Endothelial cell (in vitro differentiated cells): ENCODE measurements at places on chromosomes 13 and 19. TPM values are rescaled to one million over a fixed set of nuclear protein-coding genes. Genes with fewer than 3 reads are reported as not detected.

- no peak for DNase-seq
These were observed 9.5 kb downstream of the FCGBP start for GRCh38 chr19:39924952-39925351.

DNA sequence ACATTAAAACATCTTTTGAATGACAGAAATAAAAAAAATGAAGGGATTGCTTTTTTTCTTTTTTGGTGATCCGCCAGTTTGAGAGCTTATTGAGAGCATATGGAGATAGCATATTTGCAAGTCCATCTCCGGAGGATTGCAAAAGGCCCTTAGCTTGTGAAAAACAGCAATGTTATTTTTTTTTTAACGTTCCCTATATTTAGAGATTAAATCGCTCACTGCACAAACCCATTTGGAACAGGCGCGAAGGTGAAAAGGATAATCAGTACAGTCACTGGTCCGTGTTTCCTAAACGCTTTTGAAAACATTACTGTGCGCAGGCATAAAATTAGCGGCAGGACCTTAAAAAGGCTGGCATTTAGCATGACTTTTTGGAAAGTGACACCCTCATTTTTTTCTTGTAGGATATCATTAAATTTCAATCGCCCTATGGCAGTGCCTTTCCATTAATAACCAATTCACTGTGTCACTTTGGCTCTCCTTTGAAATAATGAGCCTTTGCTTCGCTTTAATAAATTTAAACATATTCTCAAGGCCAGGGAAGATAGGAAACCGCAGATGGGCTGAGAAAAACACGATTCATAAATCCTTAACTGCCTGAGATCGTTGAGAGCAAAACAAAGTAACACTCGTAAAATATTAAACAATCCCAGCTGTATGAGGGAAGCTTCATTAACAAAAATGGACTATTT, 342.2 kb downstream of the DACH1 start:
- DNase-seq = no peak

DNA sequence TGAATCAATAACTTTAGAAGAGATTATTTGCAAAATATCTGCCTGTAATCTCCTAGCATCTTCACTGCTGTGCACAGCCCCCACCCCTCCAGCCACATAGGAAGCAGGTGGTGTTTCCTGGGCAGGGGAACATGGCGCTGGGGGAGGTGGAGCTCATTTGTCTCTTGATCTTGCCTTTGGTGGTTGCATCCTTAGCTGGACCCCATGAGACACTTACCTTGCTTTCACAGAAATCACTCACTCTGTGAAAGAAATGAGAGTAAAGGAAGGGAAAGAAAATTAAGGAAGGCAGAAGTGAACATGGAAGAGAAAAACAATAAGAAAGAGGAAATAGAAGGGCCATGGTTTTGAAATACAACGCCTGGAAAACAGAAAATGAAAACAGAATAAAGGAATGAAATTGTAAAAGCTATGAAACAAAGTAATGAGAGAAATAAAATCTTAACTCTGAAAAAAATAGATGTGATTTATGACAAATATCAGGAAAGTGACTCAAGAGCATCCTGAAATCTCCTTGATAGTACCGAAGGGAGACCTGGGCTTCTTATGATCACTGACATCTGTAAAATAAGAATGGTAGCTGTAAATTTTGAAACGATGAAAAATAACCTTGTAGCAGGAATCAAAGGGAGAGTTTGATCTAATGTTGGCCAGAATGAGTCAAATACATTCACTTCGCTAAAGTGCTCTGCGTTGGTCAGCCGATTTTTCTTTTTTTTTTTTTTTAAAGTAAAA, 17.2 kb upstream of the RNASEH2B start:
- no peak for DNase-seq

DNA sequence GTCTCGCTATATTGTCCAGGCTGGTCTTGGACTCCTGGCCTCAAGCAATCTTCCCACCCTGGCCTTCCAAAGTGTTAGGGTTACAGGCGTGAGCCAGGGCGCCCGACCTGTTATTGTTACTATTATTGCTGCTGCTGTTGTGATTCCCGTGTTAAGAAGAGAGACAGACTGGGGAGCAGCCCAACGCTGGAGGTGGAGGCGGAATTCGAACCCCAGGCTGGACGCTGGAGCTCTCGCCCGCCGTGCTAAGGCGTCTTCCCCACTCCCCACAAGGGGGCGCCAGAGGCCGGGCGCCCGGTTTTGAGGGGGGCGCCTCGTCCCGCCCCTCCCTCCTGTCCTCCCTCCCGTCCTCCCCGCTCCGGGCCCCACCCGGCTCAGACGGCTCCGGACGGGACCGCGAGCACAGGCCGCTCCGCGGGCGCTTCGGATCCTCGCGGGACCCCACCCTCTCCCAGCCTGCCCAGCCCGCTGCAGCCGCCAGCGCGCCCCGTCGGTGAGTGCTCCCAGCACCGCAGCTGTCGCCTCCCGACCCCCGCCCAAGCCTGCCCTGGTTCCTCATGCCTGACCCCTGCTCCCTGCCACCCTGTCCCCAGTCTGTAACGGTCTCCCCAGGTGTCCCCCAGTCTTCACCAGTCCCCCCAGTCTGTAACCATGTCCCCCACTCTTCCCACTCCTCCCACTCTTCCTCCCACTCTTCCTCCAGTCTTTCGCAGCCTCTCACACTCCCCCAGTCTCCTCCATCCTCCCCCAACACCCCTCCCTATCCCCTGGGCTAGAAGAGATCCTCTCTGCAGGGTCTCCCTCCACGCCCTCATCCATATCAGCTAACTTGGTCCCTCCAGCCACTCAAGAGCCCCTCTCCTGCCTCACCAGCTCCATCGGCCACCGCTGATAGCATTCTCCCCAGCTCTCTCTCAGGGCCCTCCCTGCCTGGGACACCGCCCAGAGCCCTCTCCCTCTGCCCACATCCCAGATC, at the start of gene EHD2:
TSS of gene EHD2 (plus strand) at position 377 of the 976 bp plus-strand sequence. CDS start 3,191 bp downstream, outside the sequence.
- DNase-seq = peak; percentile 68

Gene CABP5
- total RNA-seq = not detected

- no peak for DNase-seq
These were observed 28.4 kb downstream of the NFIX start for GRCh38 chr19:13023656-13024055.

DNA sequence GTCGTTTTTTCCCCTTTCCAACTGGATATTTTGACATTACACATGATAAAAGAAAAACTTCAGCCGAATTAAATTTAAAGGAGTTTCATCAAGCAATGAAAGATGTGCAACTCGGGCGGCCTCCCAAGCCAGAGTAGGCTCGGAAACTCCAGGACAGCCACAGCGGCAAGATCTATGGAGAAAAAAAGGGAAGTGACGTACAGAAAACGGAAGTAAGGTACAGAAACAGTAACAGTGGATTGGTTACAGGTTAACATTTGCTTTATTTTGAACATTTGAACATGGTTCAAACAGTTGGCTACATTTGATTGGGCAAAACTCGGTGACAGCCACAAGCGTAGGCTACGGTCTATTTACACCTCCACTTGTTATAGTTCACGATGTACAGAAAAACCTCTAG, 30.5 kb upstream of the FAM124A start:
- no peak for DNase-seq

DNA sequence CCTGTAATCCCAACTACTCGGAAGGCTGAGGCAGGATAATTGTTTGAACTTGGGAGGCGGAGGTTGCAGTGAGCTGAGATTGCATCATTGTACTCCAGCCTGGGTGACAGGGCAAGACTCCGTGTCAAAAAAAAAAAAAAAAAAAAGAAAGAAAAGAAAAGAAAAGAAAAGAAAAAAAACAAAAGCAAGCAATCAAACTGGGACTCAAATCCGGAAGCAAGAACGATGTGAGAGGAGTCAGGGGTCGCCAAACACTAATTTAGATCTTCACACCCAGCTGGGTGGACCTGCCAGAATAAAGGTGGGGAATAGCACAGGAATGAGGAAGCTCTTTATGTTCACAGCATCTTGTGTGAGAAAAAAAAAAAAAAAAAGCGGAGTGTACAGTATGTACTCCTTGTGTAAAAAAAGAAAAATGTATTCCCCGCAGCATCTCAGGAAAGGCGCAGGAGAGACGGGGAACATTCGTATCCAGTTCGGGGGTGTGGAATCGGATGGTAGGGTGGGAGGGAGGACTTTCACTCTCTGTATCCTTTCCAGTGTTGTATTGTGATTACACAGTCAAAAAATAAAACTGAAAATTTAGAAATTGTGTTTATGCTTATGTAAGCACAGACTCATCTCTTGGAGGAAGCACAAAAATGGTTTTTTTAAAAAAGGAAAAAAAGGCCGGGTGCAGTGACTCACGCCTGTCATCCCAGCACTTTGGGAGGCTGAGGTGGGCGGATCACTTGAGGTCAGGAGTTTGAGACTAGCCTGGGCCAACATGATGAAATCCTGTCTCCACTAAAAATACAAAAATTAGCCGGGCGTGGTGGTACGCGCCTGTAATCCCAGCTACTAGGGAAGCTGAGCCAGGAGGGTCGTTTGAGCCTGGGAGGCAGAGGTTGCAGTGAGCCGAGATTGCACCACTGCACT, 7.6 kb downstream of the DNAJB1 start:
- DNase-seq = no peak

- DNase-seq = peak; percentile 34
These were observed at the start of gene EMP3 for GRCh38 chr19:48325265-48325910. Gene EMP3 (plus strand): TSS chr19:48325552. CDS start chr19:48326845, 1,293 bp downstream.

Gene DCLK1
- total RNA-seq = 1.6 TPM
